RPMI8226 (cell line): ENCODE measurements at places on chromosomes 11 and 22.

DNA sequence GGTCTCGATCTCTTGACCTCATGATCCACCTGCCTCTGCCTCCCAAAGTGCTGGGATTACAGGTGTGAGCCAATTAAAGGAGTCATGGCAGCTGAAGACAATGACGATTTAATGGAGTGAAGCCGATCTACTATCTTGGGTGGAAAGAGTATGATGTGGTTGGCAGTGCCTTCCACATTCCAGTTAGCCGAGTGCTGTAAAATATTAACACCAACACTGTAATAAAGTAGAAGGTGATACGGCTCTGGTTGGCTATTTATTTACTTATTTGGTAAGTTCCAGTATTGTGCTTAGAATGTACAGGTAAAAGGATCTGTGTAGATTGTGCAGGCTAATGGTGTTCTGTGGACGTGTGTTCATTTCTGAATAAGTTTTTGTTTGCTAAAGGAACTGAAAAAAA, 149.6 kb upstream of the MTMR2 start:
- DNase-seq: no peak

- DNase-seq: no peak
Measured at GRCh38 chr22:46620588-46621242, 529 bp downstream of the GRAMD4 start.

DNA sequence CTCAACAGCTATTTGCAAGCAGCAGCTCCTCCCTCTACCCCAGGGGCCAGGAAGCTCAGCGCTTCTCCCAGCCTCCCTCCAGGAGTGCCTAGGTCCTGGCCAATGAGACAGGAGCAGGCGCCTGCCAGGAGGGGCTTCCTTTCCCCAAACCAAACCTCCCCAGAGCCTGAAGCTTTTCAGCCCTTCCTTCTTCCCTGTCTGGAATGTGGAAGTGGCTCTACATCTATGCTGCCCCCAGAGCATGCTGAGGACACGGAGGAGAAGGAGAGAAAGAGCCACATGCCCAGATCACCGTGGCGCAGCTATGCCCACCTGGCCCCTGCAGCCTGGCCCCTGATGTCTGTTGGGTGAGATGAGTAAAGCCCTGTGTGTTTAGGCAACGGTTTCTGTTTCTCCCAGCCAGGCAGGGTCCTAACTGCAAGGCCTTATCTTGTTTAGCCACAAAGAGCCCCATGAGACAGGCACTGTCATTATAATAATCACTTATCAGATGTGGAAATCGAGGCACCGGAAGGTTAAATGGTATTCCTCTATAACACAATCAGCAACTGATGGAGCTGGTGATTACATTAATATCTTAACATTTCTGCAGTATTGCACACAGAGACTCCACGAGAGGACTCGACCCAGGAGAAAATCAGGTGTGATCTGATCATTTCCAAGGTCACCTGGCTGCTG, 315.8 kb downstream of the CTTN start:
- no peak for DNase-seq

- no peak for DNase-seq
Measured at GRCh38 chr11:92141159-92141558, 83.5 kb upstream of the FAT3 start.

DNA sequence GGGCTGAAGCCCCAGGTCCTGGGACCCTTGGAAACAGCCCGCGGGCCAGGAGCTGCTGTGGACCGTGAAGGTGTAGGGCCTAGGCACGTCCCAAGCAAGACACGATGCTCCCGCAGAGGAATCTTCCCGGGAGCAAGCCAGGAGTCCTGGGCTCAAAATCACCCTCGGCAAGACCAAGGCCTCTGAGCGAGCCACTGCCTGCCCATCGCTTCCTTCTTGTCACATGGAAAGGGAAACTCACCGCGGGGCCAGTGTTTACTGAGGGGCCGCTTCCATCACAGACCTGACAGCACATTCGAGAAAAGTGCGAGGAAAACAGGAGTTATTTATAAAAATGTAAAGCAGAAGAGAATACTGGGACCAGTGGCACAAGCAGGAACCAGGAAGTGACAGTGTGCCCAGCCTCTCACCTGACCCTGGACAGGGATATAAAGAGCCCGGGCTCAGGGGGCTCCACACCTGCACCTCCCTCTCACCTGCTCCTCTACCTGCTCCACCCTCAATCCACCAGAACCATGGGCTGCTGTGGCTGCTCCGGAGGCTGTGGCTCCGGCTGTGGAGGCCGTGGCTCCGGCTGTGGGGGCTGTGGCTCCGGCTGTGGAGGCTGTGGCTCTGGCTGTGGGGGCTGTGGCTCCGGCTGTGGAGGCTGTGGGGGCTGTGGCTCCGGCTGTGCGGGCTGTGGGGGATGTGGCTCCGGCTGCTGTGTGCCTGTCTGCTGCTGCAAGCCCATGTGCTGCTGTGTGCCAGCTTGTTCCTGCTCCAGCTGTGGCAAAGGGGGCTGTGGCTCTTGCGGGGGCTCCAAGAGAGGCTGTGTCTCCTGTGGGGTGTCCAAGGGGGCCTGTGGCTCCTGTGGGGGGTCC, at the start of gene KRTAP5-5:
TSS of gene KRTAP5-5 (plus strand) at position 450 of the 860 bp plus-strand sequence. CDS start at position 516, 66 bp downstream.
- no peak for DNase-seq

DNA sequence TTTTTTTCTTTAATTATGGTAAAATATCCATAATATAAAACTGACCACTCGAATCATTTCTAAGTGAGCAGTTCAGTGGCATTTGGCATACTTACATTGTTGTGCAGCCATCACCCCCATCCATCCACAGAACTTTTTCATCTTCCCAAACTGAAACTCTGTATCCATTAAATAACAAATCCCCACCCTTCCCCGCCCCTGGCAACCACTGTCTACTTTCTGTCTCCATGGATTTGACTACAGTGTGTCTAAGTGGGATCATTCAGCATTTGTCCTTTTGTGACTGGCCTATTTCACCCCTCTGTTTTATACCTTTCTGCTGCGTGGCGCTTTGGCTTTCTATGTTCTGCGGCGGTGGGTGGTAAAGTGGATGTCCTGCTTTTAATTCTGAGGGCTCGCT, 49.1 kb downstream of the RTN4R start:
- DNase-seq: no peak

- DNase-seq: no peak
Measured at GRCh38 chr22:43832393-43833265, 20.5 kb upstream of the EFCAB6 start.

DNA sequence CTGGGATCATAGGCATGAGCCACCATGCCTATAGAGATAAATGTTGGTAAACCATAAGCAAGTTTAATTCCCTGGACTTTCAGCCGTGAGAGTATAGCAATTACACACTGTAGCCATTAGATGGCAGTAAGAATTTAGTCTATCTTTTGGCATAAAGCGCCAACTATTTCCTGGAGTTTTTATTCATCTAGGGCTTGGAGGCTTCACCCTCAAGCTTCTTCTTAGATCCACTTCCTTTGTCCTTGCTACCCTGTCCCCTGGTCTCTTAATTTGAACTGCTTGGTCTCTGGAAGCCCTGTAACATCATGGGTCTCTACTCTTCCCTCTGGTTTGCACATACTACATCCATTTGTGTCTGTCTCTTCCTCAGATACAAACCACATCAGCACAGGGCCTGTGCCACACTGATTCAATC, 38.2 kb downstream of the OR10A6 start:
- DNase-seq: peak; percentile 42

- DNase-seq: no peak
Measured at GRCh38 chr11:94791216-94791889, 23.2 kb downstream of the AMOTL1 start.

- DNase-seq: no peak
Measured at GRCh38 chr11:11589437-11589836, 32.4 kb downstream of the GALNT18 start.

DNA sequence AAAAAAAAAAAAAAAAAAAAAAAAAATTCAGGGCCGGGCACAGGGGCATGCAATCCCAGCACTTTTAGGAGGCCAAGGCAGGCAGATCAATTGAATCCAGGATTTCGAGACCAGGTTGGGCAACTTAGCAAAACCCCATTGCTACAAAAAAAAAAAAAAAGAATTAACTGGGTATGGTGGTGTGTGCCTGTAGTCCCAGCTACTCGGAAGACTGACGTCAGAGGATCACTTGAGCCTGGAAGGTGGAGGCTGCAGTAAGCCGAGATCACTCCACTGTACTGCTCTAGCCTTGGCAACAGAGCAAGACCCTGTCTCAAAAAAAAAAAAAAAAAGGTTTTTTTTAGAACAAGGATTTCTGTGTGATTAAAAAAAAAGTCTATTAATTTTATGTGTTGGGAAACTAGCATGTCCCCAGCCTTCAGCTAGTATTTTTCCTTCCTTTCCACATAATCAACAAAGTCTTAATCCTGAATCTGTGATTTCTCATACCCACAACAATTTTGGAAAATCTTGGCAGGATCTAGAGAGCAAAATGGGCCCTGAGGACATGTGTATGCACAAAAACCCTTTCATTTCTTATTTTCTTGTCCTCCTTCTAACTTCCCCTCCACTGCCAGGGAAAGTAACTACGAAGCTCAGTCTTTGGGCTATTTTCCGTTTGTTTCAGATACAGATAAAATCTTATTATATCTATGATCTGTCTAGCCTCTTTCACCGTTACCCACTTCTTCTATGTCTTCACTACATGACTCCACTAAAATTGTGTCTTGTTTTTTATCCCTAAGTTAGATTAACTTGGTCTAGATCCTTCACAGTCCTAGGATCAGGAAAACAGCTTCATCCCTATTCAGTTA, 5.7 kb upstream of the AMBRA1 start:
- no peak for DNase-seq

DNA sequence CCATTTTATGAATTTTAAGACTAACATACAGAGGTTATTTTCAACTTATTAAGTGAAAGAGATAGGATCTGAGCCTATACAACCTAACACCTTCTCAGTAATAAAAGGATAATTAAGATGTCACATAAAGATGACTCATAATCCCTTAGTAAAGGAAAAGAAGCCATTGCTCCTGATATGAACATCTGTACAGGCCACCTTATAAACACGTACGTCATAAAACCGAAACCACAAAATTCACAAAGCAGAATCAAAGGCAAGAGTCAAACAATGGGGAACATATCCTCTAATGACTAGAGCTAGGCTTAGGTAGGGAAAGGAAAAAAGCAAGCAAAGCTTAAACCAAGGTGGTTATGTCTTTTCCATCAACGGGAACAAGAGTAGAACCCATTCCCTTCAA, 103.5 kb downstream of the KCNA4 start:
- DNase-seq: no peak

DNA sequence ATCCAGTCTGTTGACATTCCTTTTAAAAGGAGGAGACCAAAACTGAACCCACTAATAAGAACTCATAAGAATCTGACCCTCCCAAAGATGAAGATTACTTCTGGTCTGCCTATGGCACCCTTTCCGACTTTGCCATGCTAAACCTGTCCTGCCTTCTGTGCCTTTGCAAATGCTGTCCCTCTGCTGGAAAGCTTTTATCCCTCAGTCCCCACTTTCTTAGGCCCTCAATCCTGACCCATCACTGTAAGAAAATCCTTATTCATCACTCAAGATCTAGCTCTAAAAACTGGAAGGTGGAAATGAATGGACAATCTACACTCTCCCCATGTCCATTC, 10.4 kb downstream of the MPZL3 start:
- no peak for DNase-seq

- DNase-seq: no peak
Measured at GRCh38 chr22:37705205-37705604, 8.4 kb downstream of the TRIOBP start.

DNA sequence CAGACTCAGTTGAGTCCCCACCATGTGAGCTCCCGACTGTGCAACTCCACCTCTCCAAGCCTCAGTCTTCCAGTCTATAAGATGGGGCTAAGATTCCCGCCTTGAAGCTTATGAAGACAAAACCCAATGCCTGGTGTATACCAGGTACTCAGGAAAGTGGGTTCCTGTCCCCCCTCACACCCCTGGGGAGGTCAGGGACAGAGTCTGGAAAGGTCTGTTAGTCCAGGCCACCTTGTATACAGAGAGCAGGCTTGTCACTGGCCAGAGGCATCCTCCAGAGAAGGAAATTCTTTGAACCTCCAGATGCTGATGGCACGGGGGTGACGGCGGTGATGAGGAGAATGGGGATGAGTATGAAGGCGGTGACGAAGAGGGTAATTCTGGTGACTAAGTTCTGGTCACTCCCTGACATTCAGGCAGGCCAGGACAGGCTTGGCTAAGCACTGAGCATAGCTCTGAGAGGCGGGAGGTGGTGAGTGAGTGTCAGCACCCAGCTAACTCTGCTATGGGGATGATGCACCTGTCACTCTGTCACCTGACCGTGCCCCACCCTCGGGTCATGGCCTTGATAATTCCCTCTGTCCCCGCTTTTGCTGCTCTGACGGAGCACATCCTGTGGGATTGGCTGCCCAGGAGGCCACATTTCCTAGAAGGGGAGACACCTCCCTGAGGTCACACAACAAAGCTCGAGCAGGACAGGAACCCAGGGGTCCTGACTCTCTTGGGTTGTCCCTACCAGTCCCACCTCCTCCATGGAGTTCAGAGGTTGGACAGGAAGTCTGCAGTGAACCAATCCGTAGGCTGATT, 30.9 kb upstream of the CSNK1E start:
- DNase-seq: peak; percentile 47

GRCh38 chr11:93984196-93984567, 37.0 kb upstream of the HEPHL1 start:
- DNase-seq: no peak

GRCh38 chr11:1391165-1392075, 1.7 kb downstream of the BRSK2 start:
- DNase-seq: no peak

DNA sequence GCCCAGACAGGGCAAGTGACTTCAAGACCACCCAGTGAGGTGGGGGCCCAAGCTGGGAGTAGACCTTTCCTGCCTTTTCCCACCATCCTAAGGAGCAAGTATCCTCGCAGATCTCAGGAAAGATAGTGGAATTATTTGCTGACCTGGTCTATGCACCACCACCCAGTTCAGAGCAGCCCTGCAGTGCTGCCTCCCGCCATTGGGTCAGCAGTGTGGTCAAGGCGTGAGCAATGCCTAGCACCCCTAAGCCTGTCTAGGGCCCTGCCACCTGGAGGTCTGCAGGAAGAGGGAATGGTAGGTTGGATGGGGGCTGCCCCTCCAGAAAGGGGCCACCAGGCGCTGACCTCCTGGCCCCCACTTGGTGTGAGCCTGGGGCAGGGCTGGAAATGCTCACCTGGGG, 6.5 kb downstream of the MTFP1 start:
- DNase-seq: no peak

DNA sequence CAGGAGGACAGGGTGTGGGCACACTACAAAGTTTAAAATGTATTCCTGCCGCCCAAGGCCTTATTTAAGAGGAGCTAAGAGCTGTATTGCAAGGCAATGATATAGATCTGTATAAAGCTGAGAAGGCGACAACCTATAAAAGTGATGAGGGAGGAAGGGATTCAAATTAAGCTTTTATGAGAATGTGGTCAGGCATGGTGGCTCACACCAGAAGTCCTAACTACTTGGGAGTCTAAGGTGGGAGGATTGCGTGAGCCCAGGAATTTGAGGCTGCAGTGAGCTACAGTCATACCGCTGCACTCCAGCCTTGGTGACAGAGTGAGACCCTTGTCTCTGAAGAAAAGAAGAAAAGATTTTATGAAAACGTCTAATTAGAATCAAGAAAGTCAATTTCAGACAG, 9.7 kb upstream of the GLB1L3 start:
- DNase-seq: no peak

- no peak for DNase-seq
Measured at GRCh38 chr11:20373568-20374209, 10.2 kb downstream of the HTATIP2 start.

GRCh38 chr22:50174382-50175190, 4.1 kb downstream of the PANX2 start:
- DNase-seq: no peak

GRCh38 chr11:76316726-76317125, 64.2 kb downstream of the THAP12 start:
- DNase-seq: no peak
